ENCODE measurements at places on chromosomes 5 and 9.

- no peak for DNase-seq
Measured at GRCh38 chr5:36796155-36796554, 80.4 kb upstream of the NIPBL start.

GRCh38 chr5:174120401-174121005, 75.0 kb downstream of the NSG2 start:
- DNase-seq, result no peak

DNA sequence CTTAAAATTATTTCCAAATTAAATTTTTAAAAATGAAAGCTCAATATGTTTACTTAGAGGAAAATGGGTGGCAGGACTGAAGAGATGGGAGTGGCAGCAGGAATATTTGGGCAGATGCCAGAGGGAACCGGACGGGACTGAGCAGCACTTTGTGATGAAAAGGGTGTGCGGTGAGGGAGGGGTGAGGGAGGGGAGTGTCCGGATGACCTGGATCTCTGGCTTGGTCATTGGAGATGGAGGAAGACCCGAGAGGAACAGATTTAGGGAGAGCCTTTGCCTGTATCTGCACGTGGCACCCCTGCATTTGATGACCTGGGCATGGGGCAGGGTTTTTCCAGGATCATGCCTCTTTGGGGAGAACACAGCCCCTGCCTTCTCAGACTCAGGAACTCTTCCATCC, 201.1 kb upstream of the MVB12B start:
- DNase-seq, result no peak

DNA sequence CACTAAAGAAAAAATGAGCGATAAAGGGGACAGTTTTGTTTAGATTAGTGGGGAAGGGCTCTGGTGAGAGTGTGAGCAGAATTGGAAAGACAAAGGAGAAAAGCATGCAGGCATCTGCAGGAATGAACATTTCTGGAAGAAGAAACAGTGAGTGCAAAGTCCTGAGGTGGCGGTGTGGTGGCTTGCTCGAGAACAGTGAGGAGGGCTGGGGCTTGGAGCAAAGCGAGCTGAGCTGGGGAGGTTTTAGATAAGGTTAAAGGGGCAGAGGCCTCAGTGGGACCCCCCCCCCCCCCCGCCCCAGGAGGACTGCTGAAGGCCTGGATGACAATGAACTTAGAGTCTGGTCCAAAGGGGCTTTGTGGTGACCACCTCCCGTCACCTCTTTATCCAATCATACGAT, 202.7 kb upstream of the MVB12B start:
- DNase-seq, result peak; percentile 2

DNA sequence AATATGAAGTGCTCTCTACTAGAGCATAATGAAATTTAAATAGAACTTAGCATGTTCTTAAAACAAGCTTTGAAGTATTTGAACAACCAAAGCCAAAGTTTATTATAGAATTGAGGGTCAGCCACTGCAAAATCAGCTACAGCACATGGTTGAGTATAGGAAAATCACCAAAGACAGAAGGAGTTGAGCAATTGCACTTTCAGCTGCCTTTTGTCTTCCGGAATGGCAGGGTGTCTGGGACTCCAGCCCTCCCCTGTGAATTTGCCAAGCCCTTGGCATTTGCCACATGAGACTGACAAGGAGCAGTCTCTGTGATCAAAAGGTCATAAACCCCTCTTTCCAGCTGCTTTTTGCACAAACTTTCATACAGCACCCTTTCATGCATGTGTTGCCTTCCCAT, 8.5 kb upstream of the LURAP1L start:
- no peak for DNase-seq

DNA sequence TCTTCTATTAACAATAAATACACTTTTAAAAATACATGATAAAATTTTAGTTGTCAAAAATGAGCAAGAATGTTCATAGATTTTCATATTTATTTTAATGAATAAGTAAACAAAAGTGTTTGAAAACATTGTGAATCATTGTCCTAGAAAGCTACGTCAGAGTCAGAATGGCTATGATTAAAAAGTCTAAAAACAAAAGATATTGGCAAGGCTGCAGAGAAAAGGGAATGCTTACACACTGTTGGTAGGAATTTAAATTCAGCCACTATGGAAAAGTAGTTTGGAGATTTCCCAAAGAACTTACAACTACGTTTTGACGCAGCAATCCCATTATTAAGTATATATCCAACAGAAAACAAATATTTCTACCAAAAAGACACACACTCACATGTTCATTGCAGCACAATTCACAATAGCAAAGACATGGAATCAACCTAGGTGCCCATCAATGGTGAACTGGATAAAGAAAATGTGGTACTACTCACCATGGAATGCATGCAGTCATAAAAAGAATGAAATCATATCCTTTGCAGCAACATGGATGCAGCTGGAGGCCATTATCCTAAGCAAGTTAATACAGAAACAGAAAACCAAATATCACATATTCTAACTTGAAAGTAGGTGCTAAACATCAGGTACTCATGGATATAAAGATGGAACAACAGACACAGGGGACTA, 49.2 kb upstream of the FBXL17 start:
- no peak for DNase-seq

GRCh38 chr5:141880961-141881801, 3.0 kb upstream of the PCDH1 start:
- no peak for DNase-seq

DNA sequence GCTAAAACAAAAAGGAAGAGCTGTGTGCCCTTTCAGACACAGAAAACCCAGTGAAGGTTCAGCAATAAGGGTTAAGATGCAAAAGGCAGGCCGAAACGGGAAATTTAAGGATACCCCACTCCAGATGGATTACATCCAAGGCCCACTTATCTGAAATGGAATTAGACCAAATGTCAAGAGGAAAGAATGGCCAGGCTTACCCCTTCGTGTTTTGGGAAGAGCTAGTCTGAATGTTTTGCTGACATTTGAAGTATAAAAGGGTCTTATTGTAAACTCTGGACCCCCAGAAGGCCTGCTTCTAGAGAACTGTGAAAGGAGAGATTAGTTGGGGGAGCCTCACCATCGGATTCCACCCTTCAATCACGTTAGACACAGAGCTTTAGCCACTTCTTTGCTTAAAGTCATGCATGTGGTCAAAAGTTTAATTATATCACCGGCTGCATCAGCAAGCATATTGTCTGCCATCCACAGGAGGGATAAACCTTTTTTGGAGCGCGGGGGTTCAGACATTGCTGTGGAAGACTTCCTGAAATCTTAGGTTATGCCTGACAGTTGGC, 93.3 kb downstream of the EFNA5 start:
- DNase-seq, result no peak

GRCh38 chr5:149434162-149435014, 55.3 kb upstream of the IL17B start:
- DNase-seq, result peak; percentile 78

Data from GM13976 (cell line).